ENCODE measurements at places on chromosomes 12 and 14. TPM values are rescaled to one million over a fixed set of nuclear protein-coding genes. Genes with fewer than 3 reads are reported as not detected.
A peak's percentile ranks its signal among the peaks of the same experiment; 100 is the strongest.

Gene ADGRD1
- 0.44 TPM for total RNA-seq

DNA sequence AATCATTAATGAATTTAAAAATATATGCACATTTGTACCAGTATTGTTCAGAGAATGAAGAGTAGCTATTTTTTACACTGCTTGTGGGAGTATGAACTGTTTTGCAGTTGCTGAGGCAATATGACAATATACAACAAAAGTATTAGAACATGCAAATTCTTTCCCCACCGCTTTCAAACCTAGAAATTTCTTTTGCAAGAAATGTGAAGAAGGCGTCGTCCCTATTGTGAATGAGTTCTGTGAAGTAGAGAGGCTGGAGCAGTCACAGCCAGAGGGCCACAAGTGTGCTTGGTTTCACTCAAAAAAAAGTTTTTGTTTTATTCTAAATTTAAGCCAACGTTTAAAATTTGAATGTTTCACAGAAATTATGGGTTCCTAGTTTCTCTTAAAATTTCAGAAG is 184.9 kb downstream of the ALG10B start:
- H3K36me3 ChIP-seq = no peaks in the 10 kb centered on the region
- H3K4me1 ChIP-seq = no peaks in the 10 kb centered on the region
- no peak for DNase-seq
- H3K27ac ChIP-seq = no peak overlapping the region

GRCh38 chr14:66624336-66624937 is 116.5 kb downstream of the GPHN start:
- no peaks in the 10 kb centered on the region for H3K4me1 ChIP-seq
- no peak overlapping the region for H3K27ac ChIP-seq
- no peaks in the 10 kb centered on the region for H3K36me3 ChIP-seq
- H3K27me3 ChIP-seq = no peaks in the 10 kb centered on the region
- H3K4me3 ChIP-seq = no peak overlapping the region
- DNase-seq = peak; percentile 48

GRCh38 chr12:46391630-46392029 is 19.1 kb upstream of the SLC38A2 start:
- H3K36me3 ChIP-seq = peaks cover 3% of the 10 kb centered on the region
- H3K4me3 ChIP-seq = no peak overlapping the region
- no peaks in the 10 kb centered on the region for H3K27me3 ChIP-seq
- no peak overlapping the region for H3K27ac ChIP-seq
- peaks cover 46% of the 10 kb centered on the region for H3K4me1 ChIP-seq

GRCh38 chr12:57452937-57453509 is 2.1 kb upstream of the INHBE start:
- no peak for DNase-seq
- H3K36me3 ChIP-seq = no peaks in the 10 kb centered on the region
- H3K4me3 ChIP-seq = no peak overlapping the region
- H3K4me1 ChIP-seq = peaks cover 21% of the 10 kb centered on the region

Data from HCT116 (cell line).